ENCODE measurements at places on chromosomes 12 and 14.

GRCh38 chr12:27554421-27555186 lies 30.6 kb downstream of the PPFIBP1 start:
- DNase-seq = peak; percentile 42

DNA sequence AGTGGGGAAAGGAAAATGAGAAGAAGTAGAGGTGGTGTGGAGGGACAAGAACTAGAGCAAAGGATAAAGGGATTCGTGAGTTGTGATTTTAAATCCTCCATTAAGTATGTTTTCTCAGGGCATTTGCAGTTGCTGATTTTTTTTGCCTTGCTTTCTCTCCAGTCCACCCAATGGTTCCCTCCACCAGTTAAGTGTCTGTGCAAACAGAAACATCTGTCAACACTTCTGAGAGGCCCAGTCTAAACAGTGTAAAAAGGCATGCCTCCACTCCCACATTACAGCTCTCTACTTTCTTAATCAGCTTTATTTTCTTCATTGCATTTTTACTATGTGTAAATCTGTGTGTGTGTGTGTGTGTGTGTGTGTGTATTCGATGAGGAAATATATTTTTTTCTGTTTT lies 141.2 kb downstream of the PPFIA2 start:
- DNase-seq = no peak

- peak; percentile 49 for DNase-seq
Measured at GRCh38 chr14:94681300-94682060, 69.3 kb downstream of the SERPINA3 start.

- no peak for DNase-seq
Measured at GRCh38 chr12:112375105-112375504, 7.1 kb downstream of the HECTD4 start.

GRCh38 chr12:65878540-65878939 lies 54.3 kb downstream of the HMGA2 start:
- DNase-seq = peak; percentile 77

- DNase-seq = peak; percentile 83
Measured at GRCh38 chr12:80837342-80837978, 100.3 kb downstream of the LIN7A start.

DNA sequence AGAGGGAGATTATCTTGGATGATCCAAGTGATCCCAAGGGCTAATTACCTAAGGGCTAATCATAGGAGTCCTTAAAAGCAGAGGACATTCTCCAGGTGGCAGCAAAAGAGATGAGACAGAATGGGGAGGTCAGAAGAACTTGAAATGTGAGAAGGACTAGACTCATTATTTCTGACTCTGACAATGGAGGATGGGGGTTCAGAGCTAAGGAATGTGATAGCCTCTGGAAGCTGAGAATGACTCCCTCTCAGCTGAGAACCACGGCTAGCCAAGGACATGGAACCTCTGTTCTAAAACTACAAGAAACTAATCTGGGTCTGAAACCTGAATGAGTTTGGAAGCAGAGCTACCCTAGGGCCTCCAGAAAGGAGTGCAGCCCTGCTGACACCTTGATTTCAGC lies 35.6 kb upstream of the ANKS1B start:
- no peak for DNase-seq

GRCh38 chr12:102954134-102954533 lies 3.3 kb upstream of the ASCL1 start:
- no peak for DNase-seq

DNA sequence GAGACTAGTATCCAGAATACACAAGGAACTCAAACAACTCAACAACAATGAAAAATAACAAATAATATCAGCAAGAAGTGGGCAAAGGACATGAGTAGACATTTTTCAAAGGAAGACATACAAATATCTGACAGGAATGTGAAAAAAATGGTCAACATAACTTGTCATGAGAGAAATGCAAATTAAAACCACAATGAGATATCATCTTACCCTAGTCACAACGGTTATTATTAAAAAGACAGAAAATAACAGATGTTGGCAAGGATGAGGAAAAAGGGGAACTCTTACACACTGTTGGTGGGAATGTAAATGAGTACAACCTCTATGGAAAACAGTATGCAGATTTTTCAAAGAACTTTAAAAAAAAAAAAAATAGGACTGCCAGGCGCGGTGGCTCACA lies 20.4 kb downstream of the VWF start:
- DNase-seq = no peak

DNA sequence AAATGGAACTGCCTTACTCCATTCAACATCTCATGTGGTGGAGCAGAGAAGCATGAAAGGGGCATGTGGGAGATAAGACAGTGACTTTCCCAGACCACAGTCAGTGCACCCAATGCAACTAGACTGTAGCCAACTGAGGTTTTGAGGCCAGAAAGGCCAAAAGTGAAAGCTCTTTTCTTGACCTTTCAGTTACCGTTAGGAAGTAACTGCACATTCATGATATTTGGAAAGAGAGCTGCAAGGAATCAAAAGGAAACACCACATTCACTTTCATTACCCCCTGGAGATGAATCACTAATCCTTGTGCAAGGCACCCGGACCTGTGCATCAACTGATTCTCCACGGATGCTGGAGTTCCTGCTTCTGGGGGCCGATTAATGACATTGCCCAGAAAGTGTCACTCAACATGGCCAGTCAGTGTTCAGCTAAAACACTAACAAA lies 72.9 kb upstream of the ELK3 start:
- peak; percentile 33 for DNase-seq

DNA sequence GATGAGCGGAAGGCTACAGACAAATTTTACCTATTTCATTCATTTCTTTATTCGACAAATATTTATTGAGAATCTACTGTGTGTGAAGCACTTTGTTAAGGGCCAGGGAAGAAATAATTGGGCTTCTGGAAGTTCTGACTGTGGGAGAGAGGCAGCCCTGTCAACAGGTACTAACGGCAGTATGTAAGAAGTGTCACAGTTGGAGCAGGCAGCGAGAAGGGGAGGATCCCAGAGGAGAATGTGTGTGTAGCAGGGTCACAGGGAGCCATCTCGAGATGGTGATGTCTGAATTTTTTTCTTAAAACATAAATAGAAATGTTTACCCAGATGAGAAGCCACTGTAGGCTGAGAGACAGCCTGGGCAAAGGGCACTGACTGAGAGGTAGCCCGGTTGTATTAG lies 163.3 kb upstream of the SLC38A2 start:
- DNase-seq = no peak

GRCh38 chr14:72518809-72519377 lies 375.0 kb downstream of the DPF3 start:
- DNase-seq = no peak

DNA sequence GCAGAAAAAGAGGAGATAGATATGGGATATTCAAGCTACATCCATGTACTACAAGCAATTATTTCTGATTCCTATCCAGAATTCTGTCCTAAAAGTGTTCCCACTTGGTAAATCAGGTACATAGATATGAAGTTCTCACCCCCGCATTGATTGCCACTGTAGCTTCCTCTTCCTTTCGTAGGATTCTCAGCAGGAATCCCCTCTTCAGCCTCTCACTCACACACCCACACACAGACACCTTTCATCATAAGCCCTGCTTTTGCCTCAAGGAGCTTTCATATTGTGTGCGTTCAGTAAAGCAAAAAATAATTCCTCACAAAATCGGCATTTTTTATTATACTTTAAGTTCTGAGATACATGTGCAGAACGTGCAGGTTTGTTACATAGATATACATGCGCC lies 69.8 kb downstream of the ANO4 start:
- no peak for DNase-seq

- no peak for DNase-seq
Measured at GRCh38 chr14:95659293-95659989, 26.8 kb upstream of the TCL1B start.

GRCh38 chr12:68745904-68746571 lies at the start of gene SLC35E3:
SLC35E3 (plus strand) TSS chr12:68746176; CDS start chr12:68746378, 202 bp downstream.
- peak; percentile 95 for DNase-seq

GRCh38 chr14:69980457-69981425 lies 101.5 kb downstream of the SMOC1 start:
- DNase-seq = peak; percentile 8

DNA sequence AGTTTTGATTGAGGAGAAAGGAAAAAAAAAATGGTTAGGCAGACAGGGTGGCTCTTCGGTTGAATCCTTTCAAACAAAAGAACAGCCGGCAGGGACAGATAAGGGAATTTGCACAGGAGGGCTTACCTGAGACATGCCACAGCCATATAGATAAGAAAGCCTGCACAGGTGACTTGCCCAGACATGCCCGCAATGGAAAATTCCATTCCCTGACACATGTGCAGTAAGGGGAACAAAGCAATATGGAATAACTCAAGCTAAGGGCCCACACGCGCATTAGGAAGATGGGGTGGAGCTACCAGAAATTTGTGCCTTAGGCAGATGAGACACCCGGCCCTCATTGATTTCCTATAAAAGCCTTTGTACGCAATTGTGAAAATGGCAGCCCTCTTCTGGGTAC lies 86.7 kb downstream of the TMEM260 start:
- no peak for DNase-seq

DNA sequence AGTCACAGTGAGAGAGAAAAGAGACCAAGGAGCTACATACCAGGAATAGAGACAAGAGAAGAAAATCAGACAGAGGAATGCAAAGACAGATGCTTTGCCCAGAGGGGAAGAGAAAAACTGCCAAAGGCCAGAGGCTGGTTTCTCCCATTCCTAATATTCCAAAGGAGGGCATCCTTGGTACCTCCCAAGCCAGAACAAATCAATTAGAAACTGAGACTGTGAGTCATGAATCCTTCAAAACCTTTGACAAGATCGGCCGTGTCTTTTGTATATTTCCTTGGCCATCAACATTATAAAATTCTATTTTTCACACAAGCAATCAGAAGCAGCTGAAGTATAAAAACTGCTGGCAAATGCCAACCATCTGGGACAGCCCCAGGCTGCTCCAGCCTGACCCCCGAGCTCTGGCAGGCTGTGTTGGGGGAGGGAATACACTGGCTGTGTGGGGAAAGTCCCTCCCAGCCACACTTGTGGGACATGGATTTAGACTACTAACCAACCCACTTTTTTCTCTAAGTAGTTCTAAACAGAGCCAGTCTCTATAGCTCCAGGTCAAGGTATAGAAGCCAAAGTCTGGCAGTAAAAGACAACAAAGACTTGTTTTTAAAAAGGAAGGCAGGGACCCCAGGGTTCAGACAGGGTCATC lies 13.7 kb downstream of the POMT2 start:
- peak; percentile 65 for DNase-seq

GRCh38 chr14:31252865-31253264 lies 45.3 kb upstream of the HECTD1 start:
- no peak for DNase-seq

DNA sequence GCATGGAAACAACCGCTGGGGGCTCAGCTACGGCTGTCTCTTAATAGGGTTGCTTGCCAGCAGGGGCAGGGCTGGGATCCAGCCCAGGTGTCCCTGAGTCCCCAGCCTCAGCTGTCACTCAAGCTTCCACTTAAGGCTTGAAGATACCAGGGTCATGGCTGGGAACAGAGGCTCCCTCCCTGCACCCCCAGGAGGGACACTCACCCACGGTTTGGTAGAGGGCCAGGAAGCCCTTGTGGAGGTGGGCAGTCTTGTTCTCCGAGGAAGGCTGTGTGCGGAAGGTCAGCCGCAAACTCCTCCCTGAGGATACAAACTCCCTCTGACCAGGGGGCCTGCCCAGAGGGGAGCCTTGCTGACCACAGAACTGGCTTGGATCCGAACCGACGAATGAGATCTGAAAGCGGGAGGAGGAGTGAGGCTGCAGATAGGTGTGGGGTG lies 7.3 kb downstream of the C1RL start:
- DNase-seq = no peak

DNA sequence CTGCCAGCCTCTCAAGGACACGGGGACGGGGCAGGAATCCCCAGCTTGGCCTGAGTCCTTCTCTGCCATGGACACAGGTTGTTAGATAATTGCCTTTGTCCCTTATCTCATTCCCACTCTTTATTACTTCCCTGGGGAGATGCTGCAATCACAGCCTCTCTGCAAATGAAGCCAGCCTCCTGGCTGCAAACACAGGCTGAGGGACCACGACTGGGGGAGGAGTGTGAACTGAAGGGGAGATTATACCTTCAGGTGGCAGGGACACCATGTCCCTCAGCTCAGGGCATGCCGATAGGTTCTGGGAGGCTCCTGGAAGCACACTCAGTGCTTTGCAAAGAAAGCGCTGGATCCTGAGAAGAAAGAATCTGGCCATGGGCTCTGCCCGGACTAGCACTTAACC lies 16.1 kb upstream of the CHGA start:
- DNase-seq = no peak

DNA sequence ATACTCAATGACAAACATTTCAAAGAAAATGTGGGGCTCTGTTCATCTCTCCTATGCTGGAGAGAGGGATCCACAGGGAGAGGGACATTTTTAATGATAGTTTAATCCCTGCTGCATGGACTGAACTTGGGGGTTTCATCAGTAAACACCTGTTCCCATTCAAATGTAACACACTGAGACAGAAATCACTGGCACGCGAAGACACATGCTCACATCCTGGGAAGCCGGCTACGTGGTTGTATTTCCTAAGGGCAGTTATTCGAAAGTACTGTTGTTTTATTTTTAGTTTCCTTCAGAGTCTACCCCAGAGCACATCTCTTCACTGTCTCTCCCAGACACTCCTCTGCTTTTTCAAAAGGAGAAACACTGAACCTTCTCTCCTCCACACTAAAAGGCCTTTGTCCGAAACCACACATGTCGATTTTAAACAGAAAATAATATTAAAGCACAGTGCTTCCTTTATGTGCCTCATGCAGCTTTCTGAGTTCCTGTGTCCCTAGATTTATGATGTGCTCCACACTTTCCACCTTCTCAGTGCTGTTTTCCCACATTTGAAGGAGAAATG lies 52.8 kb downstream of the PTHLH start:
- DNase-seq = no peak

DNA sequence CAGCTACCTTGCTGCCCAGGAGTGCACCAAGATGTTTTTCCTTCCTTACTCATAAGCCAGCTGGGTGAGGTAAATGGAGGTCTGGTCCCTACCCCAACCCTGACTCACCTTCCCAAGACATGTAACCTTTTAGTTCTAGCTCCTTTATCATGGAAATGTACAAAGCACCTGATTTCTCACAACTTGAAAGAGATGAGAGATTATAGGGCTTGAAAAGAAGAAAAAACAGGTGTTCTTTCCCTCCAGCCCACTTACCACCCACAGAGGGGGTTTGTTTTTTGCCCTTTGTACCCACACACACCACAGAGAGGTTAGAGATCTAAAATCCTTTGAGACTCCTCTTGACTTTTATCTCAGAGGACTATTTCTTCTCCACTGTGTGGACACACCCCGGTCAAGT lies 21.1 kb downstream of the PLXNC1 start:
- DNase-seq = no peak

DNA sequence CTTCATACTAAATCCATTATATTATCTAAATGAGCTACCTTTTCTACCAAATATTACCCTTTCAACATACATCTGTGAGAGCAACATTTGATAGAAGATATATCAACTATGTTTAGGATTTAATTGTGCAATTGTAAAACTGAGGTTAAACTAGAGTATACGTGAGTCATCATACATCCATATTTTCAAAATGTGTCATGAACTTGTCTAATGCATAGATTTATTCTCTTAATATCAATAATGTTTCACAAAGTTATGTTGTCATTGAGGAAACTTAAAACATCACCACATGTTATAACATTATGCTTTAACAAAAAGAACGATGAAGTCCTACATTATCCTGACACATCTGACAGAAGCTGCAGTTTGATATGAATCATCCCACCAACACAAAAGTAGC lies 645.5 kb upstream of the NOVA1 start:
- DNase-seq = no peak

- DNase-seq = no peak
Measured at GRCh38 chr14:63276016-63276415, 42.7 kb downstream of the GPHB5 start.
